ENCODE measurements at places on chromosomes 2 and 18.

- DNase-seq = no peak
Observed at GRCh38 chr2:142617461-142617860, 260.0 kb upstream of the KYNU start.

GRCh38 chr2:35082072-35082471, 1273.5 kb upstream of the CRIM1 start:
- peak; percentile 5 for DNase-seq

- no peak for DNase-seq
Observed at GRCh38 chr2:213249502-213249901, 34.8 kb upstream of the SPAG16 start.

- DNase-seq = no peak
Observed at GRCh38 chr2:199982126-199982843, 26.9 kb downstream of the MAIP1 start.

- DNase-seq = no peak
Observed at GRCh38 chr2:24930768-24931167, 10.7 kb upstream of the ADCY3 start.

DNA sequence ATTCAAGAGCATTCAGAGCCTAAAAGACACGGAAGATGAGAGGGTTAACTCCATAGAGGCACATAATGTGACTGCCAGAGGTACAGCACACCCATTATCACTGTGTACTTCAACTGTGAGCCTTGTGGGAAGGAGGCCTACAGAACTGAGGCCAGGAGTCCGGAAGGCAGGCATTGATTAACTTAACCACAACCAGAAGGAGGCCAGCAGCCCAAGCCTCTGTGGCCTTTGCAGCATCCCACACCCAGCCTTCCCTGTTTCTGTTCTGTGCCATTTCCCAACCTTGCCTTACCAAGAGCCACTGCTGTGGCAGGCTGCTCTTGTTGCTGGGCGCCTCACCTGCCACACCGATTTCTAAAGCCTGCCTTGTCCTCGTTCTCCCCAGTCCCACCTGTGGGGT, 27.2 kb downstream of the SIGLEC15 start:
- DNase-seq = no peak

DNA sequence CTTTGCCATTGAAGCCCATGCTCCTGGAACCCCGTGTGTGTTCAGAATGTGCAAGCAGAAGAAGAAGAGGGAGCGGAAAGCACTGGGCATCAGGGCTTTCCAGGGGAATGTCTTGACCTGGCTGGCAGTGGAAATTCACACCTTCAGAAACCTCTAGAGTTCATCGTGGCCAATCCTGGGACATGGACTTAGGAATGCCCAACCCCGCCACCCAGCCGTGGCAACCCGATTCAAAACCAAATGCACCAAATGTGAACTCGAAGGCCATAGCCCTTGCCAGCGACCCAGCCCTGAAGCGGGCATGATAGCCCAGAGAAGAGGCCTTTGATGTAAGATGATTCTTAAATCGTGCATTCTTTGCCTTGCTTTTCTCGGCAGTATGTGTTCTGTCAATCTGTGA, 69.4 kb downstream of the ADI1 start:
- no peak for DNase-seq

DNA sequence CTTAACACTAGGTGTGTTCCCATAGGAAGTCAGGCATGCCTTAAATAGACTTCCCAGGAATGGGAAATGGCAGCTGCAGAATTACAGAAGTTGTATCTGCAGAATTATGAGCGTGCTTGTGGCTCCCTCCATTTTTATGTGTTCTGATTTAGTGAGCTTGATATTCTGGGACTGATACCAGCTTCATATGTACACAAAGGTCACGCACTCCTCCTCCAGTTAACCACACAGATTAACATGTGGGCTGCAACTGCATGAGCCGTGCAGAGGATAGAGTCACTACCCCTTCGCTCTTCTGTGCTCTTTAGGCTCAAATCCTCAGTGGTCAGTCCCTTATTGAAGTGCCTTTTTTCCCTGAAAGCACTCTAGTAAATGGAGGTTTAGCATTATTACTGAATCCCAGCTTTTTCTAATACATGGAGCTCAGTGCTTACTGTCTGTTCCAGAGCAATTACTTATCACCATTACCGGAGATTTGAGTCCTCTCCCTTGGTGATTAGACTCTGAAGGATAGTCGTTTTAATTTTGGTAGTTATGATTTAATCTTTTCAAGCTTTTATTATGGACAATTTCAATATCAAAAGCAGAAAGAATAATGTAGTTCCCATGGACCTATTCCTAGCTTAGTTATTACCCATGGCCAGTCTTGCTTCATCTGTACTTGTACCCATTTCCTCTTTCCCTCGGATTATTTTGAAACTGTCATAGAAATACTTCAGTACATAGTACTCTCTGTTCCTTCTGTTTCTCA, 238.3 kb downstream of the PRKCE start:
- DNase-seq = no peak

DNA sequence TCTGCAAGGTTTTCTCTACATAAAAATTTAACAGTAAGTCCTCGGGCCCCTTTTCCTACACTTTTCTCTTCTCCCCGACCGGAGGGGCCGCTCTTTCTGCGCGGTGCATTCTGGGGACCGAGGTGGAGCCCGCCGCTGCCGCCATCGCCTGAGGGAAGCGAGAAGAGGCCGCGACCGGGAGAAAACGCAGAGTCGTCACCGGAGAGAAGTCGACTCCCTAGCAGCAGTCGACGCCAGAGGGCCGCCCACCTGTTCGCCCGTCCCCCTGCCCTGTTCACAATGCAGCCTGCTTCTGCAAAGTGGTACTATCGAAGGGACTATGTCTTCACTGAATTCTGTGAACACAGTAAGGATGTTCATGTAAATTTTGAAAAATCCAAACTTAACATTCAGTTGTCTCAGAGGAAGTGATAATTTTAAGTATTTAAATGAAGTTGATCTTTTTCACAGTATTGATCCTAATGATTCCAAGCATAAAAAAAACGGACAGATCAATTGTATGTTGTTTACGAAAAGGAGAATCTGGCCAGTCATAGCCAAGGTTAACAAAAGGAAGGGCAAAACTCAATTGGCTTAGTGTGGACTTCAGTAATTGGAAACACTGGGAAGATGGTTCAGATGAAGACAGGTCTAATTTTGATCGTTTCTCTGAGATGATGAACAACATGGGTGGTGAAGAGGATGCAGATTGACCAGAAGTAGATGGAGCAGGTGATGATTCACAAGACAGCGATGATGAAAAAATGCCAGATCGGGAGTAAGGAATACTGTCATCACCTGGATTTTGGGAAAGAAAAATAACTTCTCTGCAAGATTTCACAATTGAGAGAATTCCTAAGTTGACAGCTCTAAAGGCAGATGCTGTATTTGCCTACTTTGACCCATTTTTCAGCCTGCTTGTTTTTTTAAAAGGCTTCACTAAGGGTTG, 55.8 kb downstream of the ASXL2 start:
- peak; percentile 57 for DNase-seq

DNA sequence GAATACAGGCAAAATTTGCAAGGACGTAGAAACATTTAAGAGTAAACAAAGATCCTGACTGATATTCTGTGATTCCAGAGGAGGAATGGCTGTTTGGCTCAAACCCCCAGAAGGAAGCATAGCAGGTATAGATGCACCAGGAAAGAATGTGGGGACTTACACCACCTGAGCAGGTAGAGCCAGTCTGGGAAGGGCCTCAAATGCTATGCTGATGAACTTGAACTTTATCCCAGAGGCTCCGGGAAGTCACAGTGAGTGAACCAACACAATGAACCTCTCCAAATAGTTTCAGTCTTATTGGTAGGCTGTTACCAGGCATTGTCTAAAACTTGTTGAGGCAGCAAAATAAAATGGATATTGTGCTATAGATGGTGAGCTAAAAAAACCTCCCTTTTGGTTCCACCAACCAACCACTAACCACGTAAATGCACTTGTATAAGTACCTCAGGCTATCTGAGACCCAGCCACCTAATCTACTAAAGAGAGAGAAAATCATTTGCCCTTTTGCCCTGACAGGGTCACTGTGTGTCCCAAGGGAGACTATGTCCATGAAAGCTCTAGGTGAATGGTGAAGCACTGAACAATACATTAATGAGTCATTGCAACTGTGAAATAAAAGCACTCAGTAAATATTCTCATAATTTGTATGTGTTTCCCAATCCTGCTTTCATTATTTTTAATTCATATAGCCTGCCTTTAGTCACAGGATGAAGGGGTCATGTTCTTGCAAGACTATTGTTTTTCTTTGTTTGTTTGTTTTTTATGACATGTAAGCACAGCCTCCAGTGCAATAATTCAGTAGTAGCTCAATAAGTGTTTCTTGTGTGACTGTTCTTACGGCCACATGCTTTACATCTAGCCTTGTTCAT, 911.6 kb downstream of the EPHA4 start:
- no peak for DNase-seq

- no peak for DNase-seq
Observed at GRCh38 chr2:173021939-173022371, 53.7 kb upstream of the MAP3K20 start.
